ENCODE measurements at places on chromosomes 1 and 21.

DNA sequence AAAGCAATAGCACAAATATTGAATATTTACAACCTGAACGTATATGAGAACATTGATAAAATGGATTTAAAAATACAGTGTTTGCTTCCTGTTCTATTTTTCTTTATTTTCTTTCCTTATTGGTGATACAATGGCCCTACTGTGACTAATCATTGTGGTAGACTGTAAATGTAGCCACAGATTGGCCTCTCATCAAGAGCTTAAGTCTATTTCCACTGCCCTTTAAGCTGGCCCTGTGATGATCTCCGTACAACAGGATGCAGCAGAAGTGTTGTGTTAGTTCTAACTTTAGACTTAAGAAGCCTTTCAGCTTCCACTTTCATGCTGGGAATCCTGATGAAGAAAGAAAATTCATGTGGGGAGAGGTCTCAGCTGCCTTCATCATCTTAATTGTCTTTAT is 285.6 kb upstream of the B3GALT2 start:
- DNase-seq = no peak

DNA sequence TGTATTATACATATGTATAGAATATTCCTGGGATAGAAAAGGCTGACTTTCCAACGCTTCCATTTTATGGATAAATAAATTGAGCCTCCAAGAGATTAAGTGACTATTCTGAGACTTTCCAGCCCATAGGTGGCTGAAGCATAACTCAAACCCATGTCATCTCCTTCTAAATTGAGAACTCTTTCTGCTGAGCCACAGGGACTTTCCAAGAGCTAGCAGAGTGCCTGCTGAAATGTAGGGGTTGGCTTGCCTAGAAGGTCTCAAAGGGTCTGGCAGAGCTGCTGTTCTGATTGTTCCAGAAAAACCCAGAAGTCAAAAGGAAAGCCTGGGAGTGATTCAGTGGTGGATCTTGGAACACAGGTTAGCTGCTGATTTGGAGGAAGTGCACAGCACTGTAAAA is 146.4 kb upstream of the BEND5 start:
- no peak for DNase-seq

DNA sequence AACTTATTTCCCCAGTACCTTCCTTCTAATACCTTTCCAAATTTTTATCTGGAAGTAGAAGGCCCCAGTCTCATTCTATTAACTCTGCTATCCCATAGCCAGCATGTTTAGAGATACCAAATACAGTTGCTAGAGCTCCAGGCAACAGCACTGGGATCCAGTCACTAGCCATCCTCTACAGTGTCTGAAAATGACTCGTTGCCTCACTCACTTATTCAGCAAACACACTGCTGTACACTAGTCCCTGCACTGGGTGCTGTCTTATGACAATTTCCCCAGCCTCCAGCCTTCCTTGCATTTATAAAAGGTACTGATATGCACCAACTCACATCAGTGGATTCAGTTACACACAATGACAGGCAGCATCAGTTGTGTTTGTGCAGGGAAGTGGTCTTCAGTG is 179.0 kb downstream of the DSCAM start:
- DNase-seq = no peak

- DNase-seq = no peak
Measured at GRCh38 chr1:210292231-210292871, 36.4 kb upstream of the HHAT start.

DNA sequence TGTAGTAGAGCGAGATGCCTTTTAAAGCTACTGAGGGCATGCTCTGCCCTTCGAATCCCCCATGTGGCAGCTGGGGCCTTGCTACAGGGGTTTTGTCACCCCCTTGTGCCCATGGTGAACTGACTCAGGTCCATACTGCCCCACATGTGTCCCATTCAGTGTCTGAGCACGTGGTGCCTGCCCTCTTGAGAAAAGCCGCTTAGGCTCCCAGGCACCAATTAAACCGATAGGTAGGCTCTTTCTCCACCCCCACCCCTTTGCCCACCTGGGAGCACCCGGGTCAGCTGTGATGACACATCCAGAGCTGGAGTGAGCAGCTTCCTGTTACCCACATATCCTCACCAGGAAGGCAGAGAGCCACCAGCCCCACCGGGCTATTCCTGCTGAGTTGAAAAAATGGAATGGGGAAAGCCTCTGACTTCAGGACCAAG is 30.5 kb downstream of the TMCC2 start:
- DNase-seq = no peak

GRCh38 chr1:161885003-161885402 is 118.9 kb downstream of the ATF6 start:
- no peak for DNase-seq

DNA sequence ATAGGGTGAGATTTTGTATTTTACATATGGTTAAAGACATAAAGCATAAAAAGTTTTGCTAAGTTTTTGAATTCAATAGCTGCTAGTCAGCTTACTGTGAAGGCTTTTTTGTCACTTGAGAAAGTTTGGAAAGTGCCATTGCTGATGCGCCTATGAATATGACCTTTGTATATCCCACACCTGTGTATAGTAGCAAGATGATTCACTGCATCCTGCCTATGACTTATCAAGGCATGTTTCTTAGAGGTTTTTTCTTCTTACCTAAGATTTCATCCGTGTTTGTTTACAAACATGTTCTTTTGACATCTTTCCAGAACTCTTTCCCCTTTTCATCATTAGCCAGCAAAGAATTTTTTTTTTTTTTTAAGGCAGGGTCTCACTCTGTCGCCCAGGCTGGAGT is 51.5 kb downstream of the PRKAA2 start:
- DNase-seq = no peak

- DNase-seq = no peak
Measured at GRCh38 chr1:223704921-223705878, 7.1 kb upstream of the CAPN2 start.

GRCh38 chr1:200179126-200179780 is 151.7 kb downstream of the NR5A2 start:
- no peak for DNase-seq

DNA sequence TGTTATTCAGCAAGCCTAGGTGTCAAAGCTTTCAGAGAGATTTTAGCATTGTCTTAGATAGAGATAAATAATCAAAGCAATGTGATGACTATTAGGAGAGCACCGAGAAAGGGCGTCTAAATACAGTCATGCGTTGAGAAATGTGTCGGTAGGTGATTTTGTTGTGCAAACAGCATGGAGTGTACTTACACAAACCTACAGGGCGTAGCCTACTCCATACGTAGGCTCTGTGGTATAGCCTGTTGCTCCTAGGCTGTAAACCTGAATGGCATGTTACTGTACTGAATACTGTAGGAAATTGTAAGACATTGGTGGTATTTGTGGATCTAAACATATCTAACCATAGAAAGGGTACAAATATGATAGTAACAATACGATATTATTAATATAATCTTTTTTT is 31.8 kb downstream of the KIF1B start:
- no peak for DNase-seq

- no peak for DNase-seq
Measured at GRCh38 chr1:62484824-62485468, 48.1 kb downstream of the USP1 start.

DNA sequence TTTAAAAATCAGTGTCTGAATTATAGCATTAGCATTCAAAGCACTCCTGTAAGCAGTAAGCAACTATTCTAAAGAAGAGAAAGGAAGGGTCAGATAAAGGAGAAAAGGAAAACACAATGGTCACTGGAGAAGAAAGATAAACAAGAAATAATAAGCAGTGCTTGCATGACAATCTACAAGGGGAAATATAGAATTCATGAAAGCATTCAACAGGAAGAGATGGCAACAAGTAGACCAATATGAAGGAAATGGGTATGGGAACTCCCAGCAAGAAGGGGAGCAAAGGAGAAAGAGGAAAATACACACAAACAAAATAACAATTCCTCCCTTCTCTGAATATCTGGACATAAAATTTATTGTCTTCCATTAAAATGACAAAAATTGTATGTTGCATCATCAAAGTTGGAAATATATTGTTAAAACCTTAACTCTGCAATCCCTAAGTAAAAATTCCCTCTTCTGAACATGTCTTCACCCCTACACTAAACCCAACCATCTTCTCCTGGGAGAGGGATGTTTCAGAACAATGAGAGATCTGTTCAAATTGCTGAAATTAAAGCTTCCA is 206.3 kb upstream of the SAMSN1 start:
- DNase-seq = no peak

GRCh38 chr1:93662481-93663207 is 19.0 kb downstream of the BCAR3 start:
- no peak for DNase-seq

DNA sequence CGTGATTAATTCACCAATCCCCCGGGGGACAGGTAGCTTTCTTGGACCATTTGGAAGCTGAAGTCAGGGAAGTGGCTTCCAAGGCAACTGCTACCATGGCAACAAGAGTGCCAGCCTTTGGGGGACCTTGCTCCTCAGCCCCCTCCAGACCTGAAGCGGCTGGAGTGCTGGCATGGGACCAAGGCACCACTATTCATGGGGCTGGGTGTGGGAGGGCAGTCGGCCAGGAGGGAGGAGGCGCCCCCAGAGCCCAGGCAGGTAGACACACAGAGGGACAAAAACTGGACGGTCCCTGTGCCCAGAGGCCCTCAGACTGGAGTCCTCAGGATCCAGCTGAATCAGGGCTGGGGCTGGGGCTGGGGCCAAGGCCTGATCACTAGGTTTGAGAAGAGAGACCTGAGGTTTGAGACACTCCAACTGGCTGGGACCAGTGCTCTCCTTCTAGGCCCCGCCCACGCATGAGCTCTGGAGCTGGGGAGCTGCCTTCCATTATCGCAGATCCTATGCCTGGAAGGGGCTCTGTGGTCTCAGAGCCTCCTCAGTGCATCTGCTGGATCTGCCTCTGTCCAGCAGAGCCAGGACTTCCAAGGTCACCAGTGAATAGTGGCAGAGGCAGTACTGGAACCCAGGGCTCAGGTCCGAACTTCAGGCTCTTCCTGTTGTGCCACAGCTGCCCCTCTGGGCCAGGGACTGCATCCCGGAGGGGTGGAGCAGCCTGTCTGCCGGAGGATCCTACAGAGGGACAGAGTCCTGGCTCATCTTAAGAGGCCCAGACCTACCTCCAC is 3.3 kb upstream of the KNCN start:
- DNase-seq = no peak

GRCh38 chr1:108590957-108591356 is 31.1 kb downstream of the EEIG2 start:
- no peak for DNase-seq

DNA sequence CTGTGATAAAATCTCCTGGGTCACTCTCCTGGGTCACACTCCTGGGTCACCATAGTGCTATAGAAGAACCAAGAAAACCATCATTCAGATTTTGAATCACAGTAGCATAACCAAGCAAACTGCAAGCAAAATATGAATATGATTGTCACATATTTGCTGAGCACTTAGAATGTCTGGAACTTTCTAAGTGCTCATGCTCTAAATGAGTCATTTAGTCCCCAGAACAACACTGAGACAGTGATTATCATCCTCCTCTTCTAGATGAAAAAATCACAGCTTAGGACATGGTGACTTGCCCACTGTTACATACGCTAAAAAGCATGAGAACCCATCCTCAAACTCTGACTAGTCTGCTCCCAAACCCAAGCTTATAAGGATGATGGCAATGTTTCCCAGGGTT is 39.5 kb upstream of the DDAH1 start:
- DNase-seq = no peak

DNA sequence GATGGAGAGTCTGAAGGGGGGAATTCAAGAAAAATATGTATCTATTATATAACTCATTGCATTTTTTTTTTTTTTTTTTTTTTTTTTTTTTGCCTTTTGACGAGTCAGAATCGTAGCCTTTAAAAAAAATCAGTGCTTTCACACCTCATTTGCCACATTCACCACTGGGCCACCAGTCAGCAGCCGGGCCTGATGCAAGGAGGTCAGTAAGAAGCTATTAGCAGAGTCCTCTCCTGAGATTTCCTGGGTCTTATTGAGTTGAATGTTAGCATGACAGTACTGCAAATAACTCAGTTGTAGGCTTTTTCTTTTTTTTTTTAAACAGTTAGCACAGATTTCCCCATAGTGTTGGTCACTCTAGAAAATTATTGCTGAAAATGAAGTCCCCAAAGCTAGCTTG is 139.8 kb downstream of the SPATA17 start:
- DNase-seq = no peak

- DNase-seq = no peak
Measured at GRCh38 chr1:66273656-66274055, 260.3 kb upstream of the SGIP1 start.

GRCh38 chr1:30588311-30589073 is 134.9 kb downstream of the MATN1 start:
- DNase-seq = no peak

GRCh38 chr1:90318431-90318830 is 323.5 kb downstream of the ZNF326 start:
- no peak for DNase-seq

GRCh38 chr1:2236695-2237677 is 8.9 kb downstream of the SKI start:
- no peak for DNase-seq

- no peak for DNase-seq
Measured at GRCh38 chr21:17386498-17386897, 126.3 kb upstream of the CXADR start.

- DNase-seq = no peak
Measured at GRCh38 chr21:40929833-40930232, 82.9 kb upstream of the DSCAM start.

DNA sequence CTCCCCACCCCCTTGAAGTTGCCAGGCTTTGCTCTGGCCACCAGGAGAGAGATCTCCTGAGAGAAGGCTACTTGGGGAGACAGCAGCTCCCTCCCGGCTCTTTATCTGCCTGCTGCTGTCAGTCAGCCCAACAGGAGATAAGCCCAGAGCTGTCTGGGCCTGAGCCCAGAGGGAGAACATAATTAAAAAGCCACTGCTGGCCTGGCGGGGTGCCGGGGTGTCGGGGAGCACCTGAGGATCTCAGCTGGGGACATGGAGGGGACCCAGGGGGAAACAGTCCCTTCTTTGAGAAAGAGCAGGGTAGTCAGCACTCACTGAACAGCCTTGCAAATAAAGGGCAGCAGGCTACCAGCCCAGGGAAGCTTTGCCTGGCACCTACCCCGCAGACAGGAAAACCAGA is 17.9 kb downstream of the VWA5B1 start:
- no peak for DNase-seq

DNA sequence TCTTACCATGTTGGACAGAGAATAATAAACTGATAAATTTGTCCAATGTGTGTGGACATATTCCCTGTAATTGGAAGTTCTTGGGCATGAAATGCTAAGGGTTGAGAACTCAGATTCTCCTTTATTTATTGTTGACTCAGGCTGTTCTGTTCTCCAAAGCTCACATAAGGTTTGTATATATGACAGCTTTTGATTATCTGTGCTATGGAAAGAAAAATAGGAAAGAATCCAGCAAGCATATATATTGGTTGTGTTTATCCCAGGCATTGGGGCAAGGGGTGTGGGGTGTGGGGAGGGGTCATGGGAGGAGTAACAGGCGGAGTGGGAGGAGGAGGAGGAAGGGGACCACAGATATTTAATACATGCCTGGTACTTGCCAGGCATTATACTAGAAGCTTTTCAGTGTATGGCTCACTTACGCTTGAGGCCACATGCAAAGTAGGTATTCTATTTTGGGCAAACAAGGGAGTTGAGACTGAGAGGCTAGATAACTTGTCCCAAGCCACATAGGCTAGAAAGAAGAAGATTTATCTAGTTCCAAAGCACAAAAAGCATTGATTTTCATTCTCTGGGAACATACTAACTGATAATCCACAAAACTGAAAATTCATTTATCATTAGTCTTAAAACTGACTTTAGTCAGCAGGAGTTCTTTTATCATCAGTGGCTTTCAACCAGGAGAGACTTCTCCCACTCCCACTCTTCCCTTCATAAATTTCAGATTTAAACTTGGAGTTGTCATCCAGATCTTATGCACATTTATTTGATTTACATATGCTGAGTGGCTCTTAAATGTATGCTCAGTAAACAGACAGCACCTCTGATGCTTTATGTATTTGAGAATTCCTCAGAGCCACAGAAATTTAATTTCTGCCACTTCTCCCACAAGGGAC is 27.2 kb downstream of the NGF start:
- DNase-seq = no peak

Data from stimulated activated CD8-positive, alpha-beta memory T cell treated with anti-CD3 and anti-CD28 coated beads, Interleukin-4, amount 100 ng/mL, for 1 hour (primary cell).